ENCODE measurements at places on chromosomes 5 and 9.

- no peak for DNase-seq
Observed at GRCh38 chr5:112338681-112339337, 80.3 kb downstream of the EPB41L4A start.

DNA sequence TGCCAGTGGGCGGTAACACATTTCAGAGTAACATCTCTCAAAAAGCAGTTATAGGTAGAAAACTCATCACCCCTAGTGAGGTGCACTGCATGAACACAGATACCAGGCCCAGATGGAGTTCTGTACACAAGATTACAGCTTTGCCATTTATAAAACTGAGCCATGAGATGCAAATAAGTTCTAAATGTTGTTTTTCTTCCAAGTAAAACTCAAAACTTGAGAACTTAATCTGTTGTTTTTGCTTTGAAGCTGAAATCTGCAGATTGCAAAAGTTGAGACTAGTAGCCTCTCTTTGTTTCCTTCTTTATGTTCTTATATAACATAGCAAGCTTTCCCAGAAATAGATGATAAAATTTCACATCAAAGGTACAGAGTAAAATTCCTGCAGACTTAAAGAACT is 434.1 kb downstream of the PLK2 start:
- no peak for DNase-seq

- no peak for DNase-seq
Observed at GRCh38 chr9:27059907-27060306, 49.1 kb upstream of the TEK start.

DNA sequence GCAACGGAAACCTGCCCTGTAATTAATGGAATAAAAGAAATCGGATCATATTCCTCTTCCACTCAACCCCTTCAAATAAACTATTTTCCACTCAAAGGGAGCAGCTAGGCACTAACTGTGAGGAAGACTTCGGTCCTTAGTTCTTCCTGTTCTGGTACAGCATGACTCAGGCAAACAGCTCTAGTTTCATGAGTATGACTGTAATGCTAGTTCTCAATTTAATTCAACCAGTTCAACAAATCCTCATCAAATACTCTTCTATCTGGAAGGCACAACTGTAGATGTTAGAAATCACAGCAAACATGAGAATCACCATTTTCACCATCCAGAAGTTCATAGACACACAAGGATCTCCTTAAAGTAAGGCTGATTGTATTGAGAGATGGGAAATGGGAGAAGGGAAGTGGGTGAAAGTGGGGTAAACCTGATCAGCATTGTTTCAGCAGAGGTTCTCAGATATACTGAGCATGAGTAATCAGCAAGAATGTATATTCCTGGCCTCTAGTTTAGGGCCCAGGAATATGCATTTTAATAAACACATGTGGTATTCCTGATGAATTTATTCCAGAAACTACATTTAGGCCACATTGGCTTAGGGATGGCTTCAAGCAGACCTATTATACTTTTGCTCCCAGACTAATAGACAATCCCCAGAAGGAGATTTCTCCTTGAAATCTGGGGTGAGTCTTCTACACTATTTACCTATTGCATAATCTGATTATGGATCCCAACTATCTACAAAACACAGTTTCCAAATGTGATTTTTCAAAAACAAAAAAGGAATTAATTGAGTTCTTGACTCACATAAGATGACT is 141.1 kb upstream of the SLC12A2 start:
- no peak for DNase-seq

- DNase-seq: no peak
Observed at GRCh38 chr9:133869674-133870405, 122.3 kb downstream of the VAV2 start.

DNA sequence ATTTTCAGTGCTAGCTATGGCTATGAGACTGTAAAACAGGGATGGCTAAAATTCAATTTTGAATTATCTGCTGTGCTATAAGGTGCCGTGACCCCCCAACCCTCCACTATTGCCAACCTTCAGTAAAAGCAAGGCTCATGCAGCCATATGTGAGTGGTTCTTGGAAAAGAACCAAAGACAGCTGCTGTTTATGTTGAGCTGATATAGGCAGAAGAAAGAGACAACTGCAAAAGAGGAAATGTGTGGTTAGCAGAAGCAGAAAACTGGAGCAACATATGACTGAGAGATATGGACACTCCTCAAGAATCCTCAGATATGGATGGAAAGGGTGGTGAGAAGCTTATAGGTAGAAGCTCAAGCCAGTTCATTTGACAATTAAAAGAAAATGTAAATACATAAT is 200.3 kb downstream of the TLE1 start:
- DNase-seq: no peak

DNA sequence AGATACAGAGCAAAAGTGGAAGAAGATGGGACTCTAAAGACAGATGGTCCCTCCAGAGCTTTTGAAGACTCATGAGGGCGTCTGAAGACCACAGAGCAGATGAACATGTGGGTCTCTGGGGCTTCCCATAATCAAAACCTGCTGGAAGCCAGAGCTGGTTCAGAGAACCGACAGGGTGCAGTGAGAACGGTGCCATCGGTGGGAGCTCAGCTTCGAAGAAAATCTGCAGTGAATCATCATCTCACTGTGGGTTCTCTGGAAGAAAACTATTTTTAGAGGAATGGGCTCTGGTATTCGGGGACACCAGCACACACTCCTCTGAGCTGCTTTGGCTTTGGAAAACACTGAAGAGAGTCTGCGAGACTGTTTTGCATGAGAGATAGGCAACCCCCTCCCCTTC is 222.4 kb upstream of the PANK3 start:
- no peak for DNase-seq

- no peak for DNase-seq
Observed at GRCh38 chr5:135980620-135981019, 25.8 kb upstream of the LECT2 start.

Measured in stimulated activated CD4-positive, alpha-beta T cell treated with anti-CD3 and anti-CD28 coated beads, Interleukin-15, amount 100 ng/mL, for 1 hour (primary cell).